Cerebellar cortex (tissue), 1 donor: ENCODE measurements at places on chromosomes 2 and 18.
A peak's percentile ranks its signal among the peaks of the same experiment; 100 is the strongest.

DNA sequence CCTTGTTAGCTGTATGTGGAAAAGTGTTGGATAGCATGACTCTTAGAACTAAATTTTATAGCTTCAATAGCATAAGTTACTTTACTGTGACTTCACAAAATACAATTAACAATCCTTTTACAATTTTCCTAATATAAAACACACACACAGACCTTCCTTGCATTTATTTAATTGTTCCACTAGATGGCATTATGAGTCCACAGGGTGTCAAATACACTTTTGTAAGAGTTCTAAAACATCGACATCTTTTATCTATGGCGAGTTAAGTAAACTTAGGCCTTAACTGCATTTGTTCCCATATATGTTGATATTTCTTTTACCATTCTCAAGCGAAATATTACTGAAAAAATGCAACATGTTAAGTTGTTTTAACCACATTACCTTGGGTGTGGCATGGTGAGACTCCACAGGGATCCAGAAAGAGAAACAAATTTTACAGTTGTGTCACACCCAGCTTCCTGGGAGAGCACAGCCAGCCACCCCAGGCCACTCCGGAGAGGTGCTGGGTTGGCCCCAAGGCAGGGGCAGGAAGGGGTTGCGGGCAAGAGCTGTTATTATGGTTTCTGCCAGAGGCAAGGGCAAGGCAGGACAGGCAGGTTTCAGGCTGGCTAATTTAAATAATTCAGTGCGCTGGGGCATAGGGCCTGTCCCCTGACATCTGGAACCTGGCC is 312.4 kb upstream of the MC4R start:
- peak; percentile 33 for DNase-seq

DNA sequence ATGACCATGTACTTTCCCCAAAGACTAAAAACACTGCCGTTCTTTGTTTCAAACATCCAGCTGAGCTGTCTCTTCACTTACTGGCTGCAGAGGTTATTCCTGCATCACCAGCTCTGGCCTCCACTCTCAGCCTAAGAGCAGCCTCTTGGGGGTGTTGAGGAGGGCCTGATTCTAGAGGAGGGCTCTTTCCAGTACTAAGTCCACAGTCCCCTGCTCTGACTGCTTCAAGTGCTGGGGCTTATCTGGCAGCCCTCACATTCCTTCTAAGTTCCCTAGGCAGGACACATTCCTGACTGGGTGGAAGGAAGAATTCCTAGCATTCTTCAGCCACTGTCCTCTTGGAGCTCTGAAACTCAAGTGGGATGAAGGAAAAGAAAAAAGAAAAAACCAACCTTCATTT is 32.9 kb upstream of the EHBP1 start:
- DNase-seq = no peak

GRCh38 chr2:206635015-206635414 is 7.3 kb upstream of the FAM237A start:
- no peak for DNase-seq

DNA sequence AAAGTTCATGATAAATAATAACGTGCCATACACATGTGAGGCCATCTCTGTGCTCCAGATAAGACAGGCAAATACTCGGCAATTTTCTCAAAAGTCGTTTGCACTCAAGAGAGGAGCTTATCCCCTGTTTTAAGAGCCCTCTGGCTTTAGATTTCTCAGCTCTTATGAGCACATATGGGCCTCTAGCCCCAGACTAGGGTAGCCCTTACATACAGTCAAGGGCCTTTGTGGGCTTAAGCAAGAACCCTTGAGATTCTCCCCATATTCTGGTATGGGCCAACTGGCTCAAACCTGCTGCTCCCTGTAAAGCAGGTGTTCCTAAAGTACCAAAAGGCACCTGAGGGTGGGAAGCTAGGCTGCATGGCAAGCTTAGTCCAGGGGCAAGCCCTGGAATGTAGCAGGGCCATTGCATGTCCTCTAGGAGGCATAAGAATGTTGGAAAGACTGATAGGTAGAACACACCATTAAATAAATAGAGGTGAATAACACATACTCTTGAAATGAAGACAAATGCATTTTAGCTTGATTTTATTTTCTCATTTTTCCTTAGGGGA is 66.1 kb downstream of the FASTKD2 start:
- DNase-seq = no peak

GRCh38 chr2:236993-237539 is 26.8 kb downstream of the SH3YL1 start:
- DNase-seq = no peak

DNA sequence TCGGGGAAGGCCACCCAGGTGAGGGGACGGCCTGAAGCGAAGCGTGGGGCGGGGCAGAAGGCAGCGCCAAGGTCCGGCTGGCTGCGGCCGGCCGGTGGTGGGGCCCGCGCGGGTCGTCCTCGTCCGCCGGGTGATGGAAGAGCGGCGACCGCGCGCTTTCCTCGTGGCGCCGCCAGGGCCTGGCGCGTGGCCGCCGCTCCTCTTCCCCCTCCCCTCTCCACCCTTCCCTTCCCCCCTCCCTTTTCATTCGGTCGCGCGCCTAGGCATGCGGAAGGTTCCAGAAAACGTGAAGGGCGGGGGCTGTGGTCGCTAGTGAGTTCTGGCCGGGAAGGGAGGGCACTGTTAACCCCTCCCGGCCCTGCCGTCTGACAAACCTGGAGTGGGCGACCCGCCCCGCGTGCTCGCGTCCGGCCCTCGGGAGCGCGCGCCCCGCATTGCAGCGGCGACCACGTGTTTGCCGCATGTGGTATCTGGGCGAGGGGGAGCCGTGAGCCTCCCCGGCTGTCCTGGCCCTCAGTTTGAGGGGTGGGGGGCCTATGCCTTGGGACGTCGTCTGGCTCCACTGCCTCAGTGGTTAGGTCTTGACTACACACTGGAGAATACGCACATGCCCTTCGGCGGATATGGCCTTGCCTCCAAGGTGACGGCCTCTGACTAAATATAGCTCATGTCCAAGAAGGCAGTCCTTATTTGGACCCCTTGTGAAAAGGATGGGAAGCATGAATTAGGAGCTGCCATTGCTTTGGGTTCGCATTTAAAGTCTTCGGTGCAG is 579 bp downstream of the MAT2A start:
- DNase-seq = peak; percentile 66

DNA sequence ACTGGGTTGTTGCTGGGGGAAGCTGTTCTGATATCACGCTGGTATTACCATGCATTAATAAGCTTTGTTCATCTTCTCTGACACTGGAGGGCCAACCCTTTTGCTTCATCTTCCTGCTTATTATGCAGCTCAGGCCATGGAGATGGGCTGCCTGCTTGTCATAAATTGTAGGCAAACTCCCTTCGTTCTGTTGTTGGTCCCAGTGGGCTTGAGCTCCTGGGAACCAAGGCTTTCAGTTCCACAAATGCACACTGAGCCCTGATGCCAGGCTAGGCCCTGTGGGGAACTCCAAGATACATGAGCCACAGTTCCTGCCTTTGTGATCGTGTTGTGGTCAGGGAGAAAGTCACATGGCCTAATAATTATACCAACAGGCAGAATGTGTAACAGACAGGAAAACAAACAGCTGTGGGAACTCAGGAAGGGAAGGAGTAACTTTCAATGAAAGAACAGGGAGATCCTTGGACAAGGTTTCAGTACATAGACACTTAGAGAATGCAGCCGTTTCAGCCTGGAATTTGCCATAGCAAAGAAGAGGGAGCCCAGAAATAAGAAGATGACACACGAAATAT is 49.0 kb upstream of the BCL2L11 start:
- no peak for DNase-seq

GRCh38 chr2:12262681-12263436 is 453.9 kb upstream of the TRIB2 start:
- DNase-seq = peak; percentile 84

DNA sequence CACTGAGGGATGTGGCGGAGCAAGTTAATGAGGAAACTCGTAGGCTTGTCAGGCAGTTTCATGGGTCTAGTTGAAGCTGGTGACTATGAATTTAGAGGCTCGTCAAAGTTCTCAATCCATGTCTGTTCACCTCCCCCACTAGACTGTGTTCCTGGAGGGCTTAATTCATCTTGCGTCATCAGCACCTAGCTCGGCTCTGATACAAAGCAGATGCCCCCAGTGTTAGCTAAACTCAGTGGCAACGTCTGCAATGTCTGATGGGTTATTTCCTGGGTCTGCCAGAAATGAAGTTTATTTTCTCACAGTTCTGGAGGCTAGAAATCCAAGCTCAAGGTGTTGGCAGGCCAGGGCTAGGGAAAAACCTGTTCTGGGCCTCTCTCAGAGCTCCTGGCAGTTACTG is 140.6 kb downstream of the PID1 start:
- no peak for DNase-seq
